ENCODE measurements at places on chromosomes 12 and 14.

GRCh38 chr12:6826734-6827436 is 1.3 kb upstream of the P3H3 start:
- H3K27me3 ChIP-seq, result peaks cover 5% of the 10 kb centered on the region
- peak overlapping the region; percentile 59 for H3K27ac ChIP-seq
- H3K4me1 ChIP-seq, result peaks cover 3% of the 10 kb centered on the region
- H3K4me3 ChIP-seq, result no peak overlapping the region
- no peaks in the 10 kb centered on the region for H3K36me3 ChIP-seq
- DNase-seq, result no peak

GRCh38 chr12:51496895-51497294 is 72.3 kb downstream of the SLC4A8 start:
- no peak overlapping the region for H3K4me3 ChIP-seq
- no peaks in the 10 kb centered on the region for H3K4me1 ChIP-seq
- H3K27ac ChIP-seq, result no peak overlapping the region
- H3K36me3 ChIP-seq, result no peaks in the 10 kb centered on the region

DNA sequence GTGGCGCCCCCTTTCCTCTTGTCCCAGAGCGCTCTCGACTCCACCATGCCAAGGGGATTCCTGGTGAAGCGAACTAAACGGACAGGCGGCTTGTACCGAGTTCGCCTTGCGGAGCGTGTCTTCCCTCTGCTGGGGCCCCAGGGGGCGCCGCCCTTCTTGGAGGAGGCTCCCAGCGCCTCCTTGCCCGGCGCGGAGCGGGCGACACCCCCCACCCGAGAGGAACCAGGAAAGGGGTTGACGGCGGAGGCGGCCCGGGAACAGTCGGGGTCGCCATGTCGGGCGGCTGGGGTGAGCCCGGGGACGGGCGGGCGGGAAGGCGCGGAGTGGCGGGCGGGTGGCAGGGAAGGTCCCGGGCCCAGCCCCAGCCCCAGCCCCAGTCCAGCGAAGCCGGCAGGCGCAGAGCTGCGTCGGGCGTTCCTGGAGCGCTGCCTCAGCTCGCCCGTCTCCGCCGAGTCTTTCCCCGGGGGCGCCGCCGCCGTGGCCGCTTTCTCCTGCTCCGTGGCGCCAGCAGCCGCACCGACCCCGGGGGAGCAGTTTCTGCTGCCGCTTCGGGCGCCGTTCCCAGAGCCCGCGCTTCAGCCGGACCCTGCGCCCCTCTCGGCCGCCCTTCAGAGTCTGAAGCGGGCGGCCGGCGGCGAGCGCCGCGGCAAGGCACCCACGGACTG is 376 bp downstream of the INSM2 start:
- H3K27ac ChIP-seq, result no peak overlapping the region
- peaks cover 23% of the 10 kb centered on the region for H3K4me1 ChIP-seq
- no peak for DNase-seq
- no peaks in the 10 kb centered on the region for H3K36me3 ChIP-seq
- H3K27me3 ChIP-seq, result peaks cover 79% of the 10 kb centered on the region
- H3K4me3 ChIP-seq, result peak overlapping the region; percentile 79

- no peak for DNase-seq
- H3K4me3 ChIP-seq, result no peak overlapping the region
- H3K36me3 ChIP-seq, result no peaks in the 10 kb centered on the region
- H3K4me1 ChIP-seq, result peaks cover 22% of the 10 kb centered on the region
- no peaks in the 10 kb centered on the region for H3K27me3 ChIP-seq
- H3K27ac ChIP-seq, result no peak overlapping the region
Observed at GRCh38 chr14:99609245-99610170, 5.5 kb upstream of the CCDC85C start.

GRCh38 chr14:40269436-40269835 is 837.2 kb upstream of the FBXO33 start:
- H3K4me1 ChIP-seq, result no peaks in the 10 kb centered on the region
- DNase-seq, result no peak
- H3K27me3 ChIP-seq, result no peaks in the 10 kb centered on the region

- H3K4me3 ChIP-seq, result no peak overlapping the region
- H3K27ac ChIP-seq, result no peak overlapping the region
- no peaks in the 10 kb centered on the region for H3K27me3 ChIP-seq
- peaks cover 4% of the 10 kb centered on the region for H3K4me1 ChIP-seq
Observed at GRCh38 chr12:16303939-16304338, 26.5 kb upstream of the SLC15A5 start.

DNA sequence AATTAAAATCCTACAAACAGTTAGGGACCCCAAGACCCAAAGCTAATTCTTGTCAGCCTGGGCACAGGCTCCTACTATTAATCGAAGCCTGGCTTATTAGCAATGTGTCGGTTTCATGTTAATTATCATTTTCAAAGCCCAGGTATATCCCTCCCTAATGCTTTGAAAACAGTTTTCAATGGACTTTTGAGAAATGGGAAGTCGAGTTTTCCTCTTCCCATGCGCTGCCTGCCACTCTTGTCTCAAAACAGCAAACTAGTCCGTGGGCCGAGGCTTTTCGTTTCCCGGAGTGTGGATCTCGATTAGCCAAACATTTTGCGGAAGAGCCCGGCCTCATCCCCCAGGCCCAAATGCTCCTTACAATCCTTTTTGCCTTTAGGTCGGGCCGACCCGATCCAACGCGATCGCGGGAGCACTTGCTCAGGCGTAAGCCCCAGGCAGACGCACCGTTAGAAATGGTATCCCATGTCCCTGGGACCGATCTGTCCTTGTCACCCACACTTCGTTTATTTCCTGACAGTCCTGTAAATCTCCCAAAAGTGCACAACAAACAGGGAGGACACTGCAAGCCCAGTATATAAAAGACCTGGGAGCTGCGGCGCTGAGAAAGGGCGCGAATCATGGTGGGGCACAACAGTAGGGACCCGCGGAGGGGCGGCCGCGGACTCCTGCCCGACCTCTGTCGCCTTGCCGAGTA is 1.5 kb downstream of the SIX6 start:
- no peaks in the 10 kb centered on the region for H3K36me3 ChIP-seq
- peaks cover 100% of the 10 kb centered on the region for H3K27me3 ChIP-seq
- H3K27ac ChIP-seq, result no peak overlapping the region
- H3K4me1 ChIP-seq, result peaks cover 7% of the 10 kb centered on the region
- H3K4me3 ChIP-seq, result no peak overlapping the region

DNA sequence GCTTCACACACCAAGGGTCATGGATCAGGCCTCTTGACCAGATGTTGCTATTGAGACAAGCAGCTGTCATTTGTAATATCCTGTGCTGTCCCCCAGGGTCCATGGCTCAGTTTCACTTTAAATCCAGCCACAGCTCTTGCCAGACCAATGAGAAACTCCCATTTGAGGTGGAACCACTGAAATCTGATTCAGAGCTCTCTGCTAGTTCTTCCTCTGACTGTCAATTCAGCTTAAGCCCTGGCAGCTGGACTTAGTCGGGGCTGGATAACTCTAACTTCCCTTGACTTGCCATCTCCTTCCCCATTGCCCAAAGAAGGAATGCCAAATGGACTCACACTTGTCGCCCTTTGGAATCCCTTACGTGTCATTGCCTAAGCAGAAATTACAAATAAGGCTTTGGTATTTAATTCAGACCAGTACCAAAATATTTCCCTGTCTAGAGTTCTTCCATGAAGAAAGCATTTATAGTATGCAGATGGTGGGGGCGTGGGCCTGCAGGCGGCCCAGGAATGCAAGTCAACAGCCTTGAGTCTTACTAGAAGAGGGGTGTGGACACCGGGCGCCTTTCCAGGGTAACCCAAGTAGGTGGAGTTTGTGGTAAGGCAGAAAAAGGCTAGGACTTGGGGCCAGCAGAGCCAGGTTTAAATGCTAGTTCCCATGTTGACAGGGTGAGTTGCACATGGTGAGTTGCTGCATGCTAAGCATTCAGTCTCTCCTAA is 96.9 kb upstream of the TMPO start:
- peak overlapping the region; percentile 31 for H3K27ac ChIP-seq
- DNase-seq, result peak; percentile 85
- H3K4me3 ChIP-seq, result no peak overlapping the region
- no peaks in the 10 kb centered on the region for H3K27me3 ChIP-seq

GRCh38 chr14:101950516-101951215 is 13.7 kb upstream of the DYNC1H1 start:
- no peaks in the 10 kb centered on the region for H3K36me3 ChIP-seq
- H3K27me3 ChIP-seq, result no peaks in the 10 kb centered on the region
- peaks cover 7% of the 10 kb centered on the region for H3K4me1 ChIP-seq
- no peak for DNase-seq
- H3K27ac ChIP-seq, result no peak overlapping the region

- no peaks in the 10 kb centered on the region for H3K36me3 ChIP-seq
- DNase-seq, result peak; percentile 93
- no peak overlapping the region for H3K27ac ChIP-seq
- no peaks in the 10 kb centered on the region for H3K27me3 ChIP-seq
Observed at GRCh38 chr14:75307700-75308379, 29.2 kb downstream of the FOS start.

GRCh38 chr12:93518725-93519124 is 51.4 kb downstream of the MRPL42 start:
- no peaks in the 10 kb centered on the region for H3K4me1 ChIP-seq
- DNase-seq, result no peak
- H3K4me3 ChIP-seq, result no peak overlapping the region
- H3K27ac ChIP-seq, result no peak overlapping the region
- H3K36me3 ChIP-seq, result no peaks in the 10 kb centered on the region

- H3K4me1 ChIP-seq, result peaks cover 5% of the 10 kb centered on the region
- no peaks in the 10 kb centered on the region for H3K27me3 ChIP-seq
- no peaks in the 10 kb centered on the region for H3K36me3 ChIP-seq
- no peak overlapping the region for H3K4me3 ChIP-seq
- no peak overlapping the region for H3K27ac ChIP-seq
Observed at GRCh38 chr12:96375170-96375569, 25.1 kb downstream of the CDK17 start.

- no peaks in the 10 kb centered on the region for H3K27me3 ChIP-seq
- no peaks in the 10 kb centered on the region for H3K36me3 ChIP-seq
- H3K4me3 ChIP-seq, result no peak overlapping the region
Observed at GRCh38 chr14:75425446-75425845, 2.4 kb upstream of the JDP2 start.

GRCh38 chr12:52198454-52199215 is 6.8 kb upstream of the KRT80 start:
- no peak overlapping the region for H3K27ac ChIP-seq
- H3K4me3 ChIP-seq, result no peak overlapping the region
- peaks cover 28% of the 10 kb centered on the region for H3K4me1 ChIP-seq
- H3K36me3 ChIP-seq, result no peaks in the 10 kb centered on the region

DNA sequence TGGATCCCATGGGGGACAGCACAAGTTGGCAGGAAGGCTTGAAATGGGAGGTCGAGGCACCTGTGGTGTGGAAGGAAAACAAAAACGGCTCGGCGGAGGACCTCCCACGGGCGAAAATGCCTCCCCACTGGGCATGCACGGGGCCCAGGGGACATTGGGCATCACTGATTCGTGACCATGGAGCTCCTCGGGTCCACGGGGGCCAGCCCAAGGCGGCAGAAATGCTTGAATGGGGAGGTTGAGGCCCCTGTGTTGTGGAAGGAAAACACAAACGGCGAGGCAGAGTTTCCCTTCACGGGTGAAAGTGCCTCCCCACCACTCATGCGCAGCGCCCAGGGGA is 376.0 kb downstream of the ALG10 start:
- H3K27ac ChIP-seq, result no peak overlapping the region
- no peaks in the 10 kb centered on the region for H3K36me3 ChIP-seq
- H3K4me1 ChIP-seq, result no peaks in the 10 kb centered on the region
- H3K4me3 ChIP-seq, result no peak overlapping the region
- peak; percentile 2 for DNase-seq

GRCh38 chr14:79652513-79653307 is 558.6 kb downstream of the DIO2 start:
- no peak overlapping the region for H3K4me3 ChIP-seq
- H3K4me1 ChIP-seq, result no peaks in the 10 kb centered on the region
- no peak for DNase-seq

- no peak overlapping the region for H3K4me3 ChIP-seq
- no peaks in the 10 kb centered on the region for H3K27me3 ChIP-seq
- H3K4me1 ChIP-seq, result no peaks in the 10 kb centered on the region
- DNase-seq, result peak; percentile 84
- H3K27ac ChIP-seq, result no peak overlapping the region
Observed at GRCh38 chr14:49173765-49174373, 412.3 kb downstream of the RPS29 start.

DNA sequence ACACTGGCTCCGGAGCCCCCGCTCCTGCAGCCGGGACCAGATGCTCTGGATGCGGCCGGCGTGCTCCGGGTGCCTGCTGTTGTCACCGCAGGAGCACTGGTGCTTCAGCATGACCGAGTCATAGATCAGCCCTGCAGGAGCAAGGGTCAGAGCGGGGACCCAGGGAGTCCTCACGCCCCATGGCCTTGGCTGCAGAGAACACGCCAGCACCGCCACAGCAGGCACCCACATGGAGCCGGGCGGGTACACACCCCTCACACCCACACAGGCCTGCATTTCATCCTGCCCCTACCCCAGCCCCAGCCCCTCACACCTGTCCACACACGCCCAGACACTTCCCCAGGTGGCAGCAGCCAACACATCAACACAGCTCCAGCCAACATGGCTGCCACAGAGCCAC is 18.8 kb downstream of the SLC48A1 start:
- no peak overlapping the region for H3K27ac ChIP-seq
- H3K36me3 ChIP-seq, result no peaks in the 10 kb centered on the region
- H3K4me3 ChIP-seq, result no peak overlapping the region
- H3K27me3 ChIP-seq, result no peaks in the 10 kb centered on the region
- DNase-seq, result no peak
- H3K4me1 ChIP-seq, result no peaks in the 10 kb centered on the region

DNA sequence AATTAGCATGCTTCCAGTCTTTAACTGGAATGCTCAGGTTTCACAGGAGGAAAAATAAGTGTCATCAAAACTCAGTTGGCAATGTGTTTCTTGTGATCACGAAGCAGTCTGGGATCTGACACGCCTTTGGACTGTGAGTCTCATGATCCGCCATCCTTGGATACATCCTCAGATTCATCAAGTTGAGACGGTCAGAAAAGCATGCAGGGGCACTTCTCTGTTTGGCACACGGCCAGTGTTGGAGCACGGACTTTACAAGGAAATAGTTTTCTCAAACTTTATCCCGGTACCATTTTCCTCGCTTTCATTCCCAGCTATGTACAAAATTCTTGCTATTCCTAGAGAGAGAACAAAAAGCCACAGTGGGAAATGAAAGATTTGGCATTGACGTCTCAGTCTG is 88.4 kb upstream of the PARP11 start:
- no peaks in the 10 kb centered on the region for H3K36me3 ChIP-seq
- no peak overlapping the region for H3K4me3 ChIP-seq
- peak overlapping the region; percentile 60 for H3K27ac ChIP-seq
- H3K27me3 ChIP-seq, result no peaks in the 10 kb centered on the region
